Astrocyte (in vitro differentiated cells and primary cell): ENCODE measurements at places on chromosomes 6 and 20. TPM values are rescaled to one million over a fixed set of nuclear protein-coding genes. Genes with fewer than 3 reads are reported as not detected.

SLC32A1 gene
- total RNA-seq: not detected in 2 replicates

GRCh38 chr6:155968921-155969320 lies 513.3 kb upstream of the NOX3 start:
- no peaks in the 10 kb centered on the region for H3K27me3 ChIP-seq
- no peaks in the 10 kb centered on the region for H3K4me1 ChIP-seq
- H3K36me3 ChIP-seq: no peaks in the 10 kb centered on the region
- H3K27ac ChIP-seq: no peak overlapping the region
- no peak overlapping the region for H3K4me3 ChIP-seq
- DNase-seq: no peak

DNA sequence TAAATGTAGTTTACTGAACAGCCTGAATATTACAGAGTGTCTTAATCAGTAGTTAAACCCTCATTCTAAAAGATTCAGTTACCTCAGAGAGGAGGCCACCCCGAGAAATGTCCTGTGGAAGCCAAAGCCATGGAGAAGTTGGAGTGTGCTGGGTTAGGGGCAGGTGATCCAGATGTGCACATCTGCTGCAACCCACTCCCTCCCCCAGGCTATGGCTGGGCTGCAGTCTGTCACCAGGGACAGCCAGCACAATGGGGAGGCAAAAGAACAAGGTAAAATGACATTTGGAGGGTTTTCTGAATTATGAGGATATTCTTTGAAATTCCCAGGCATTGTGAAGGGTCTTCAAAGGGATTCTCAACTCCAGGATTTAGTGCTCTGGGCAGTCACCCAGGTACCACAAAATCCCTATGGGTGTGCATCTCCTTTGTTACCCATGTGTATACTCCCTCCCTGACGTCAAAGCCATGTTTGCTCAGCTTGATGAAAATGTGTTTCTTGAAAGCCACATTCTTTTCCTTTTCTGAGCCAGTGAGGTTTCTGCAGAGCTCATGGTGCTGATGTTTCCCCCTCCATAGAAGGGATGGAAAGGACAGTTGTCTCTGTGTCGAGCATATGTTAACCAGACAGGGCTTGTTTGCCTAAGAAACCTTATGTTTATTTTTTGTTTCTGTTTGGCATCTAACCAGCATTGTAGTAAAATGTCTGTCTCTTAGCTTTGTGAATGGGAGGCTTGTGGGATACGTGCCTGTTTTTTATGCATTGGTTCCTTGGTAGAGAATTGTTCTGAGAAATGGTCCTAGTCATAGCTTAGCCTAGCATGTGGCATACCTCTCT lies 212.3 kb upstream of the TBX18 start:
- H3K27ac ChIP-seq: no peak overlapping the region
- peaks cover 9% of the 10 kb centered on the region for H3K4me1 ChIP-seq
- H3K27me3 ChIP-seq: no peaks in the 10 kb centered on the region
- H3K36me3 ChIP-seq: no peaks in the 10 kb centered on the region
- DNase-seq: no peak

DNA sequence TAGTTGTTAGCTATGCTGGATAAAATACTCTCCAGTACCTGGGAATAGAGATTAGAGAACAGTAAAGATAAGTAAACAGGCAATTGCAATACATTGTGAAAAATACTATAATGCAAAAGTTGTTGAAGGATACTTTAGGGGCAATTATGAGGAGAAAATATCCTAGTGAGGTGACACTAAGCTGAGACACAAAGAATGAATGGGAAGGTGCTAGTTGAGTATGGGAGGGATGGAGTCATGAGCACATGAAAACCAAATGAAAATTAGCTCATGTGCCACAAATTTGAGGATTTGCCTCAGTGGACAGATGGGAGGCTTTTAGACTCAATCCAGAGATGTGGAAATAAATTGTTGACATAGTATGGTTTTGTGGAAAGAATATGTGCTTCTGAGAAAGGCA lies 370.5 kb upstream of the MMS22L start:
- no peak overlapping the region for H3K4me3 ChIP-seq
- no peak for DNase-seq
- no peaks in the 10 kb centered on the region for H3K27me3 ChIP-seq
- H3K27ac ChIP-seq: no peak overlapping the region
- H3K36me3 ChIP-seq: no peaks in the 10 kb centered on the region

- no peaks in the 10 kb centered on the region for H3K36me3 ChIP-seq
- DNase-seq: peak; percentile 10
- peaks cover 3% of the 10 kb centered on the region for H3K4me1 ChIP-seq
Observed at GRCh38 chr6:133730881-133731280, 158.0 kb upstream of the TCF21 start.

GRCh38 chr20:40763646-40764295 lies 74.7 kb upstream of the MAFB start:
- H3K27ac ChIP-seq: no peak overlapping the region
- H3K4me1 ChIP-seq: no peaks in the 10 kb centered on the region
- DNase-seq: peak; percentile 6

DNA sequence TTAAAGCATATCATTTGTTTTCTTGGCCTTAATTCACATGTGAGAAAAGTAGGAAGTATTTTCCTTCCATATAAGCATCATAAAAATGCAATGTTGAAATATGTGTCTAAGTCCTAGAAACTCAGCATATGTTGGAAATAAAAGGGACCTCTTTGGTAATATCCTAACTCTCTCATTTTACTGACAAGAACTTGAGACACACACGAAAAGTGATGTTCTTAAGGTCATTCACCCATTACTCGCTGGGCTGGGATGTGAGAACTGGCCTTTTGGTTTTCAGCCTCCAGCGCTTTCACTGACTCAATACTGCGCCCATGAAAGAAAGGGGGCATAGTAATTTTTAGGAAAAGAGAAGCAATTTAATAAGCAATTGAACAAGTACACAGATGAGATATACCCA lies 153.5 kb upstream of the SCGN start:
- no peaks in the 10 kb centered on the region for H3K36me3 ChIP-seq
- DNase-seq: no peak
- H3K4me1 ChIP-seq: no peaks in the 10 kb centered on the region
- H3K27me3 ChIP-seq: no peaks in the 10 kb centered on the region
- H3K27ac ChIP-seq: no peak overlapping the region
- H3K4me3 ChIP-seq: no peak overlapping the region
